Stimulated activated CD4-positive, alpha-beta T cell treated with anti-CD3 and anti-CD28 coated beads, Interleukin-1b, Interleukin-23, amount 100 ng/mL, for 1 hour (primary cell): ENCODE measurements at places on chromosomes 12 and 14.

- peak; percentile 32 for DNase-seq
Measured at GRCh38 chr12:57549909-57550640, at the start of gene KIF5A. KIF5A (plus strand) TSS chr12:57550044; CDS start chr12:57550272, 228 bp downstream.

- no peak for DNase-seq
Measured at GRCh38 chr14:89110110-89110509, 285.7 kb downstream of the TTC8 start.

- DNase-seq, result no peak
Measured at GRCh38 chr14:59148334-59148900, 40.0 kb upstream of the DAAM1 start.

- no peak for DNase-seq
Measured at GRCh38 chr14:101588990-101589389, 27.7 kb downstream of the DIO3 start.

- DNase-seq, result no peak
Measured at GRCh38 chr14:26598081-26598671, 343 bp upstream of the NOVA1 start.

DNA sequence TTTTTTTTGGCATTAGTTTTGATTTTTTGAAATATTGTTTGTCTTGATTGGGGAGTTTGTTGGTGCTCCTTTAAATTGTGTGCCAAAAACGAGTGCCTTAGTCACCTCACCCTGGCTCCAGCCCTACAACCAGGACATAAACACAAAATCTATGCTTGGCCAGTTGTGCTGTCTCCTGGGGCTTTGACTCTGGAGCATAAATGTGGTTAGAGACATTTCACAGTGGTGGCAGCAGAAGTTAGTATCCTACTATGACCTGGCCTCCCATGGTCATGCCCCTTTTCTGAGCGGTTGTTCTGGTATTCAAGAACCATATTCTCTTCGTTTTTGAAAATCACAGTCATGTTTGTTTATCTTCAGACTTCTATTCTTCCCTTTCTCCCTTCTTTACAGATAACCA lies 70.7 kb upstream of the PSMA6 start:
- DNase-seq, result no peak

DNA sequence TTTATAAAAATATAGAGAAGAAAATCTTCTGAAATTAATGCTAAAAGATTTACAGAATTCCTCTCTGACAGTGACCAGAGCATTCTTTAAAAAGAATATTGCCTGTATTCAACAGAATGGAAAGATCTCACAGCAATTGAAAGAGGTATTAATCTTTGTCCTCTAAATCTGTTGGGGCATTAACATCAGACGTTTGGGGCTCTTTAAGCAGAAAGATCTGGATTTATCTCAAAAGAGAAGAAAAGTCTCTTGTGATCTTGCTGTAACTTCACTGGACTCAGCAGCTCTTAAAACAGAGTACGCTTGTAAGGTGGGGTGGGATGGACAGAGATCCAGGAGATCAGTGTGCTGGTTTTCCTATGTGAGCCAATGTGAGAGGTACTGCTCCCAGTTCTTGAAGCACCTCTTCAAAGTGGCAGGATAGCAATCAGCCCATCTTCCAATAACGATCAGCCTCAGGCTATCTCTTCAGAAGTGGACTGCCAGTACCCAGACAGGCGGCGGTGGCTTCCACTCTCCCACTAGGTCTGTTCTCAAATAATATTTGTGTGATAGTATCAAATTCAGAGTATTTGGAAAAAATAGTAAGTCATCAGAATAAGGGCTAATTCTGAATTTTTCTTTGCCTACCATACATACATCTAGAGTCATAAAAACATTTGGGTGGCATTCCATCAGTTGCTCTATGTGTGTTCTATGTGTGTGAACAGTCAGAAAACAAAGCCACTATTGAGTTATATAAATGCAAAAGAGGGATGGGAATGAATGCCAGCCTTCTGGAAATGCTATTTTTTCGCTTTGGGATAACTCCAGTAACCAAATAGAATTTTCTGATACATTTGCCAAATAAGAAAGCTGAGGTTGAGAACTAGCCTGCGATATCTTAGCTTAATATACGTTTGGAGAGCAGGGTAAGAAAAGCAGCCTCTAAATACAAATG lies 237.4 kb upstream of the RGS6 start:
- DNase-seq, result no peak

DNA sequence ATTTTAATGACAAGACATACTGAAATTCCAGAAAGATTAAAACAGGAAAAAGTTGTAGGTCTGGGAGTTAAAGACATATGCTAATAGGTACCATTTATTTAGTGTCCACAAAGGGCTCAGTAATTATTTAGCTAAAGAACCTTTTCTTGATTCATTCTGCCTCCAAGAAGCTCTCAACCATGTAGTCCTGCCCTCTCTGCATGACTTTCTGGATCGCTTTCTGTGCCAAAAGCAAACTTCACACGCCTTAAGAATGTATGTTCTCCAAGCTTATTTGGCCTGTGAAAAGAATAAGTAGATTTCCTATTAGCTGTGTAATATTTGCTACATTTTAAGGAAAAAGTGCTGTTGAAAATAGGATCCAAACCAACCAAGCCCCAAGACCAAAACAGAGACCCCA lies 291.7 kb downstream of the C12orf75 start:
- DNase-seq, result no peak

- DNase-seq, result no peak
Measured at GRCh38 chr12:41174602-41175001, 13.5 kb upstream of the PDZRN4 start.

GRCh38 chr14:81480741-81481140 lies 52.9 kb downstream of the SEL1L start:
- no peak for DNase-seq
